ENCODE measurements at places on chromosomes 6 and 20.

DNA sequence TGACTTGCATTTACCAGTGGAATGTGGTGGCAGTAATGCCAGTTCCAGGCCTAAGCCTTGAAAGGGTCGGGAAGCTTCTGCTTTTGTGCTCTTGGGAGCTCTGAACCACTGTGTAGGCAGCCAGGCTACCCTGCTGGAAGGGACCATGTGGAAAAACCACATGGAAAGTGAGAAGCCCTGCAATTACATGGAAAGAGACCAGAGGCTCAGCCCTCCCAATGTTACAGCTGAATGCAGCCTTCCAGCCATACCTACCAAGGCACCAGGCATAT lies 14.9 kb upstream of the KCNB1 start:
- no peak for DNase-seq

DNA sequence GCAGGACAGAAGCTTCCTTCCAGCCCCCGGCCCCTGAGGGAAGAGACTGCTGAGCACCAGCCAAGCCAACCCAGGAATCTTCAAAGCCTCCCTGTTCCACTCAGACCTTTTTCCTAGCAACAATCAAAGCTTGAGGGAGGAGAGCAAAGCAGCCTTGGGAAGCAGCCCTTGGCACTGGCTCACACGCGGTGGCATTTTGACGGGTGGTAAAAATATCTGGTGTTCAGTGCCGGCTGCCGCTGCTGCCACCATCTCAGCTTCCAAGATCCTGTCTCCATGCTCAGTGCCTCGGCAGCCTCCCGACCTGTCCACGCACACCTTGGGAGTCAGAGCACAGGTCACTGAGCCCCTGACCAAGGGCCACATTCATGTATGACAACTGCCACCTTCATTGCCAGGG lies 170.1 kb downstream of the LRFN2 start:
- no peak for DNase-seq

- DNase-seq = no peak
These were observed 228.9 kb downstream of the ANKRD60 start for GRCh38 chr20:57999465-58000111.

DNA sequence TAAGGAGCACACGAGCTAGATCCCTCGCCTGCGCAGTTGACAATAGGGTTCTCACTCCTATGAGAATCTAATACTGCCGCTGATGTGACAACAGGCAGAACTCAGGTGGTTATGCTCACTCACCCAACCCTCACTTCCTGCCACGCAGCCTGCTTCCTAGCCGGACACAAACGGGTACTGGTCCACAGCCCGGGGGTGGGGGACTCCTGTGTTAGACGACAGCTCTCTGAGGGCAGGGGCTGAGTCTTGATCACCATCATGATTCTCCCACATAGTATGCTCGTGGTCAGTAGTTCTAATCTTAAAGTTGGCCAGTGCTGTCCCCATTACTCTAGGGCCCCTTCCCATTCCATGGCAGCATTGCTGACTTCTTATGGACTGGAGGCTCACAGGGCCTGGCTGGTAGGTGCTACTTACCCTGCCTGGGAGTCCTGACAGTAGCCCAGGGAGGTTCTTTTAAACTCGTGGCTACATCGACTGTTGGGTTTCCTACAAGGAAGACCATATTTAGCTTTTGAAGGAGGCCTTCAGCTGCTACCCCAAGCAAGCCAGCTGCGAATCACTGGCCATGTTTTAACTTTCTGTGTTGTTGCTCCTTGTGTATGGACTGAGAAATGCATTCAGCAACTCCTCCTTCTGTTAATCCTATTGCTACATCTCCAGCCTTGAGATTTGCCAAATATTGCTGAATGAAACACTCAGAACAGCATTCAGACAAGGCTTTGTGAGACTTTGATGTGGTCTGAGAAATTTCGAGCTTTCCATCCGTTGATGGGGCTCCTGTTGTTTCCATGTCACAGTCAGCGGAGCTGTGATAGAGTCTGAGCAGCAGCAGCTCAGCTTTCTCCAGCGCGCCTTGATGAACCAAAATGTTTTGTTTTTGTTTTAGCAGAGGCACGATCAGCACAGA lies 300.3 kb downstream of the NRN1 start:
- DNase-seq = no peak

- no peak for DNase-seq
These were observed 6.4 kb downstream of the ACSS1 start for GRCh38 chr20:25051386-25052155.

Data from GM23338 (cell line).